ENCODE measurements at places on chromosomes 2 and 18. TPM values are rescaled to one million over a fixed set of nuclear protein-coding genes. Genes with fewer than 3 reads are reported as not detected.

DNA sequence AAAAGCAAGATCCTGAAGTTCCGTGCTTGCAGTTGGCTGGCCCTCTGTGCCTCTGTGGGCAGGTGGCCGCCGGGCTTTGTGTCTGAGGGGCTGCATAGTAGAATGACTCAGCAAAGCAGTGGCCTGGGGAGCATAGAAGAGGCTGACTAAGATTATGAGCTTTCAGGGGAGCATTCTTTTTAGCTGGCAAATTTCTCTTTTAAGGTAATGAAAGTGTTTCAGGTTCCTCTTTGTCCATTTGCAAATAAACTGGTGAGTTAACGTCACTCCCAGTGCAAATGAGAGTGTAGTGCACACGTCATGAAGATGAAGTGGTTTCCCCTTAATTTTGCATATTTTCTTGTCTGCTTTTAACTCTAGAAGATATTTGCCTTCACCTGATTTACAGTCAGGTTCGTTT, 98.6 kb downstream of the BCL2L11 start:
- no peak for DNase-seq

DNA sequence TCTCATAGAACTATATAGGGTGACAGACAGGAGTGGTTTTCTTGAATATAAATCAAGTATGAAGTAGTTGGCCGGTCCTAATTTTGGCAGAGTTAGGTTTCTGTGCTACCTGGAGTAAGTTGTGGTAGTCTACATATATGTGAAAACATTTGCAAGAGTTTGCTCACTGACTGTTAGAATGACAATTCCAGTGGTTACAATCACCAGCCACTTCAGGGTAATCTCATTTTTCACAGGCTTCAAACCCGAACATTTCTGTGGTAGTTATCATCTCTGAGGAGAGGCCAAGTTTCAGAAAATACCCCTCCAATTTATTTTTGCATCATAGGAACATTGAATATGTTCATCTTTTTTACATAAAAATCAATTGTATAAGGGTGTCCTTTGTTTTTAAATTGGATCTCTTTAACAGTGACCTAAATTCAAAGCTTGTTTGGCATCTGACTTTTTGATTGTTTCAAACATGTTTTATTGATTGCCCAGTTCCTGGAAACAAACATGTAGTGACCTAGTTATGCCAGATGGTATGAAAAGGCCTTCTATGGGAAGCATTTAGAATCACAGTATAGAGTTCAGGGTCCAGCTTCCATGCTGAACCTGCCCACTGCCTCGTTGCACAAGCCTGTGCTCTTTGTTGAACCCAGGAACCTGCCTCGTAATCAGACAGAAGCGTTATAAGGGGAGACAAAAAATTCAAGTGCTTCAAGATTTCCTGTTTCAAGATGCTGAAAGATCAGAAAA, 250.6 kb downstream of the LTBP1 start:
- no peak for DNase-seq

GRCh38 chr2:20186078-20186854, 38.7 kb downstream of the SDC1 start:
- DNase-seq = peak; percentile 92

GRCh38 chr2:3108710-3109702, 268.6 kb downstream of the EIPR1 start:
- DNase-seq = no peak

Gene LRRC30
- not detected for polyA plus RNA-seq

Gene CRYGC
- polyA plus RNA-seq = not detected

GRCh38 chr2:215548714-215549113, 112.8 kb upstream of the FN1 start:
- DNase-seq = no peak

- no peak for DNase-seq
Observed at GRCh38 chr18:69071680-69072079, 273.8 kb downstream of the CCDC102B start.

GRCh38 chr2:134011936-134012586, 241.8 kb upstream of the MGAT5 start:
- no peak for DNase-seq

- DNase-seq = no peak
Observed at GRCh38 chr2:348361-348916, 60.5 kb upstream of the ALKAL2 start.

- no peak for DNase-seq
Observed at GRCh38 chr2:34787341-34787740, 1188.2 kb upstream of the FAM98A start.

GRCh38 chr18:75324686-75325257, 102.7 kb downstream of the SMIM21 start:
- no peak for DNase-seq

- DNase-seq = no peak
Observed at GRCh38 chr2:149152469-149152953, 114.0 kb downstream of the LYPD6B start.

Gene INPP4A
- 10.8 TPM for polyA plus RNA-seq

Gene ARHGAP28
- polyA plus RNA-seq = 2.7 TPM

DNA sequence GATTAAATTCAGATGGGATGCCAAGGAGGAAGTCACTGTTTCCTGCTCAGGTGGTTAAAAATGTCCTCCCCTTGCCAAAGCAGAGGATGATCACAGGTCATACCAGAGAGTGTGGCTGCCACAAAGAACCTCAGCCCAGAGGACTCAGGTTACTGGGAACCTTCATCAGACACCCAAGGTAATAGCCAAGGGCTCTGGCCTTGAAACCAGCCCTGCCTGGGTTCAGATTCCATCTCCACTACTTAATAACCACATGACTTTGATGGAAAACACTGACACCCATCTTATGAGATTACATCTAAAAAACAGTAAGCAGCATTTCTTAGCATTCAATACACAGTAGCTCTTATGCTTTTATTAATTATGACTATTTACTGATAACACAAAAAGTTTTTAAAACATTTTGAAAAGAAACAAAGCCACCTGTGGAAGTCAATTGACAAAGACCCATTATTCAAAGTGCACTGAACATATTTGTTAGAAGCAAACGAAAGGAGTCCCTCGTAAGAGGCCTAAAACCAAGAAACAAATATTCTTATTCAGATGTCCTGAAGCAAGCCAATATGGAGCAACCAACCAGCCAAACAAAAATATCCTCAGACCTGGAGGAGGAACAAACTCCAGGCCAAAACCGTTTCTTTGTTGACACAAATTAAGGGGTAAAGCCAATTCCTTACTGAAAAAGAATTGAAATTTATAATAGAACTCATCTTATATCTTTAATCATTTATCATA, 241.5 kb downstream of the RNF152 start:
- no peak for DNase-seq

GRCh38 chr2:241289053-241289452, 26.4 kb downstream of the HDLBP start:
- DNase-seq = no peak

DNA sequence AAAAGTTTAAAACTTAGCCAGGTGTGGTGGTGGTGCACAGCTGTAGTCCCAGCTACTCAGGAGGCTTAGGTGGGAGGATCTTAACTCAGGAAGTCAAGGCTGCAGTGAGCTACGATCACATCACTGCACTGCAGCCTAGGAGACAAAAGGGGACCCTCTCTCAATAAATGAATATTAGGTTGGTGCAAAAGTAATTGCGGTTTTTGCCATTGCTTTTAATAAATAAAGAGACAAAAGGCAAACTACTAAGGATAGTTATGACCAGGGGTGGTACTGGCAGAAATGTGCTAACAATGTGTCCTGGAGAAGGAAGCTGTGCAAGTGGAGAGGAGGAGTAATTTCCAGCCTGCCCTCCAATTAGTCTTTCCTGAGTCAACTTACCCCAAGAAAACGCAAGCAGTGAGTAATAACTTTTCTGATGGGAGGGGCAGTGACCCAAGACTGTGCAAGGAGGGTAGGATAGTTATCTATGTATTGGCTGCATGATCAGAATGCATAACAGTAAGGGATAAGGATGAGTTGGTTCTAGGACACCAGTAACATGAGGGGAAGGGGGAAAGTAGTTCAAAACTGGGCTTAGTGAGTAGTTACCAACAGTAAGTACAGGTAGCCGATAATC, 1.5 kb downstream of the EXOC6B start:
- DNase-seq = peak; percentile 40

Gene AFF3
- 4.3 TPM for polyA plus RNA-seq

GRCh38 chr18:63539904-63540510, 2.2 kb upstream of the SERPINB12 start:
- no peak for DNase-seq

DNA sequence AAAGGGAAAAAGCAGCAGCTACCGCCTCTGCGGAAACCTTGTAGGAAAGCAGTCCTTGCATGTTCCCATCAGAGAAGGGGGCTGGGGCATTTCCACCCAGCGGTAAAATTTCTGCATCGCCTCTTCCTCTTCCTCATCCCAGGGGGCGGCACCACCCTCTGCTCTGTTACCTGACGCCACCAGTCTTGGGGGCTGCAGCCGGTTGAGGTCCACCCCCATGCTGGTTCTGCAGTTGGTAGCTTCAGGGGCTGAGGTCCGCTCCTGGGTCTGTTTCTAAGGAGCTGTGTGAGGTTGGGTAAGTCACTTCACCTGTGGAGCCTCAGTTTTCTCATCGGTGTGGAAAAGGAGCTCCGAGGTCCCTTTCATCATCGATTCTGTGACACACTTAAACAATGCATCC, 14.2 kb upstream of the AGAP1 start:
- DNase-seq = no peak

GRCh38 chr2:260507-261161, 3.2 kb downstream of the SH3YL1 start:
- no peak for DNase-seq

GRCh38 chr2:14454202-14454601, 178.3 kb upstream of the LRATD1 start:
- DNase-seq = no peak

- DNase-seq = peak; percentile 77
Observed at GRCh38 chr18:22193466-22193865, 24.1 kb downstream of the GATA6 start.

DNA sequence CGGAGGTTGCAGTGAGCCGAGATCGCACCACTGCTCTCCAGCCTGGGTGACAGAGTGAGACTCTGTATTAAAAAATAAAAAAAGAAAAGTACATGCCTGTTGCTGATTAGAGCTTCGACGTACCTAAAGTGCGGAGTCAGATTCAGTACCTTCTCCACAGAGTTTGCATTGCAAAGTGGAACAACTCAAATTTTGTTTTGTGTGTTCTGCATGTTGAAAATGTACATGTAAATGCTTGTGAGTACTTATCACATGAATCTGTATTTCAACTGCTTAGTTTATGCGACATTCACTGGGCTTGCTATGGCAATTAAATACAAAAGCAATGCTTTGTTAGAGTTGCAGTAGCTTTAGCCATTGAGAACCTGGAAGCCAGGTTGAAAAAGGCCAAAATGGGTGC, 36.4 kb downstream of the ACTR2 start:
- DNase-seq = no peak

Data from adrenal gland (tissue), 19 donors.